ENCODE measurements at places on chromosomes 13 and 19.

- no peak for DNase-seq
Observed at GRCh38 chr13:25300861-25301346, 521 bp upstream of the NUP58 start.

- no peak for DNase-seq
Observed at GRCh38 chr13:60412909-60413616, 16.0 kb downstream of the TDRD3 start.

- no peak for DNase-seq
Observed at GRCh38 chr19:45503909-45504308, 3.4 kb upstream of the VASP start.

DNA sequence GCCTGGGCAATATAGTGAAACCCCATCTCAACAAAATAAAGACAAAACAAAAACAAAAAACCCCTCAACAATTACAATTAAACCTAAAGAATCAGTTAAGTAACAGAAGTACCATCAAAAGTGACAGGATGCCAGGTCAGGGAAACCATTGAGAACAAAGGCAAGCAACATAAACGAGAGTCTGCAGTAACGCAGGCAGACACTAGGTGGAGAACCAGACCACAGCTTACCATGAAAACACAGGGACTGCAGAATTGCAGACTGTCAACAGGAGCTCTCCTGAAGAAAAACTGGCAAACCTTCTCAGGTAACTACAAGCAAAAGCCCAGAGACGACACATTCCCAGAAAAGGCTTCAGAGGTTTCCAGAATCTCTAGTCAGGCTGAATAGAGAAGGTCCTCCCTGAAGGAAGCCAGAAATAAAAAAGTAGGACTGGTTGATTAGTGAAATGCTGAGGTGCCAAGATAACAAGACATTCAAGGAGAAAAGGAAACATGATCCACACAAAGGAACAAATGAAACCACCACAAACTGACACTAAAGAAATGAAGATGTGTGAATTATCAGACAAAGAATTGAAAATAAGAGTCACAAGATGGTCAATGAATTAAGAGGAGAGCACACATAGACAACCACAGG lies 2.2 kb upstream of the ZNF665 start:
- DNase-seq, result peak; percentile 77

DNA sequence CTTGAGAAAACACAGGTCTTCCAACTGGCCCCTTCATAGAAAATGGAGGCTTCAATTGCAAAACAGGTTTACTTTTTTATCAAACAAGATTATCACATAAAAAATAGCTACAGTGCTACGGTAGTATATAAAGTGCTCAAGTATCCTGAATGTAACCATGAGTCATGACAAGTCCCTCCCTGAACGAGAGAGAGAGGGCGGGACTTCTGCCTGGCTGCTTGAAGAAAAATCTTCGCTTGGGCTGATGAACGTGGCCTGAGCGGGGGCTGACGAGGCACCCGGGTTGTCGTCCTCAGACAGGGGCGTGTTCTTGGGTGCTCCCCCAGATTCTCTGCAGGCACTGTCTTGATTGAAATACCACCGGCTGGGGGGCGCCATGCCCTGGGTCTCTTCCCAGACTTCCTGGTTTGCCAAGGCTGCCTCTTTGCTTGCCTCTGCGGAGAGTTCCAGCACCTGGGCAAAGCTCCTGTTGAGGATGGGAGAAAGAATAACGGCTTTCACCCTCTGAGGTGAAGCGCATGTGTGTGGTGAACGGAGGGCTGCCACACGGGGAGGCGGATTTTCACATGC lies 23.2 kb upstream of the CPAMD8 start:
- DNase-seq, result no peak

- DNase-seq, result no peak
Observed at GRCh38 chr13:60509601-60510386, 112.8 kb downstream of the TDRD3 start.

- no peak for DNase-seq
Observed at GRCh38 chr19:42216653-42217519, 591 bp downstream of the DEDD2 start.

GRCh38 chr19:6712692-6713670 lies 7.5 kb downstream of the C3 start:
- DNase-seq, result no peak

- no peak for DNase-seq
Observed at GRCh38 chr19:28401739-28402424, 811.1 kb downstream of the UQCRFS1 start.

DNA sequence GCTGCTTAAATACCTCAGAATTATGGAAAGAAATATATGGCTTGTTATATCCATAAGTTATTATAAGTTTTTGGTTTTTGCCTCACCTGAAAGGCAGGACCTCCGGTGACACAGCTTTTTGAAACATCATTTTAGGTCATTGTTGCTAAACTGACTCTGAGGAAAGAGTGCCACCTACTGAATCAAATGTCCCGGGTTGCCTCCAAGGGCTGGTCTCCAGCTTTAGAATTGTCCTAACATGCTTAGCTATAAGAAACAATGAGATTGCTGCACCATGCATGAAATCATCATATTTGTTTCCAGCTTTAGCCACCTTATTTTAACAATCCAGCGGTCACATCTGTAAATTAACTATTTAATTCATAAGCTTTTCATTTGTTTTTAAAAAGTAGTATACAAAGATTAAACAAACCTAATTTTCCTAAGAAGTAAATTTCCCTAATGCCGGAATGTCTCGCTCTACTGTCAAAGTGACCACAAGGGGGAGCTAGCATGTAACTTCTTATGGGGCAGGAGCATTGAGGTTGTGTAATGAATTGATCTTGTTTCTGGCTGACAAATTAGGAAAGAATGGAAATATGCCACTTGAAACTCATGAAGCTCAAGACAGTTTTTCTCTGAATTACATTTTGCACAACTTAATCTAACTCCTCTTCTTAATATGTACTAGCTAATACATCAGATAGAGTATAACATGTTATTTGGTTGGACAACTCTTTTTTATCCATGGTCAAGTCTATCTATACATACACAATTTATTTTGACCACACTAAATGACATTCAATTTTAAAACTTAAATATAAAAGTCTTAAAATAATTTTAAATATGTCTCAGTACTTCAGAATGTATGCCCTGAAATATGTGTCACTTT lies 6.7 kb upstream of the PCDH17 start:
- peak; percentile 11 for DNase-seq

- DNase-seq, result no peak
Observed at GRCh38 chr13:31385540-31385939, 185.8 kb downstream of the B3GLCT start.

- no peak for DNase-seq
Observed at GRCh38 chr13:66969291-66969690, 260.8 kb downstream of the PCDH9 start.

DNA sequence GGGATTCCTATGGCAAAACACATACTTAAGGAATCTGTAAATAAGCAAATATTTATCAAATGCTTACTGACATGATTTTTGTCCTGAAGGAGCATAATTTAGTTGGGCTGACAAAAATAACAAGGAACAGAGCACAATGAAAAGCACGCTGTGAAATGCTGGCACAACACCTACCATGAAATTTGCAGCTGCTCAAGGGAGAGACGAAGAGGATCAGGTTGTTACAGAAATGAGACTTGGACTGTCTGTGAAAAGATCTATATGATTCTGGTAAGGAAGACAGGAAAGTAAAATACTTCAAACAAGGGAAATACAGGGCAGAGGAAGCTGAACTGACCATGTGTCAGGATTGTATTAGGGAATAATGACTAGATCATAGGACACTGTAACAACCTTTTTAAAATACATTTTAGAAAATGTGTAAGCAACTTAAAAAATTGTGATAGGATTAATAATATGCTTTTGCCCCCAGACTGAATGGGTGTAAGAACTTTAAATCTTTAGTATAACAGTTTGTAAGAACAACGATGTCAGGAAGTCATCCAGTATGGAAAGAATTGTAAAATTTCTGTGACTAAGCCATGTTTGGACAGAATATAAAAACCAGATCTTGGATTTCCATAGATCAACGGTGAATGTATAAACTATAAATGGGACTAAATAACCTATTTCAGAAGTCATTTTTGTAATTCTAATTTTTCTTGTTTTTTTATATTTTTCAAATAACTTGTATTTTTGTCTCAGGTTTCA lies 1556.0 kb downstream of the EFNB2 start:
- DNase-seq, result no peak

DNA sequence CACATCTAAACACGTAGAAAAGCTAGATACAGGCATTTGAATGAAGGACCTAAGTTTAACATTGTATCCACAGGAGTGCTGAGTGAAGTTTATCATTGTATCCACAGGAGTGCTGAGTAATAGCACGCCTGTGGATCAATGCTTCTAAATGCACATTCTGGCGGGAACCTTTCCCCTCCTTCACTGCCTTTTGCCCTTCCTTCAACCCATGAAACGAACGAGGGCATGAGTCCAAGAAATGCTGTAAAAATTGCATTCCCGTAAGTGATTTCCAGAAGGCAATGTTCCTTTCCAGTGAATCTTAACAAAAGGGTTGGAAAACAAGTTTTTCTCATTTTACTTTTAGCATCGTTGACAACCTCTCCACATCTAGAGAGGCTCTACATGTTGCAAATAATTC lies 88.1 kb downstream of the ZDHHC20 start:
- DNase-seq, result no peak

GRCh38 chr13:27960362-27961226 lies 8.5 kb downstream of the CDX2 start:
- peak; percentile 10 for DNase-seq

DNA sequence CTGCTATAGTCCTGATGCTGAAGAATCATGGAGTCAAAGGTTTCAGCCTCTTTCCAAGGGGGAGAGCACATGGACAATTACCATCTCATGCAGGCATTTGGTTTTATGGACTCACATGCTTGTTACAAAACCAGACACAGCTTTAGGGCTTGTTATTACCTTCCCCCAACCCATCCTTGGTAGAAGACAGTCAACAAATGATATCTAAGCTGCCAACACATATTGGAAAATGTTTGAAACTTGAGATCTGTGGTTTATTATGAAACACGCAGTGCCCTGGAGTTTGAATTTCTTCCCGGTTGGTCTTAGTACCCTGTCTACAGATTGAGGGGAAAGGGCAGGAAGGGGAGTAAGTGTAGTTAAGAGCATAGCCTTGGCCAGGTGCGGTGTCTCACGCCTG lies 12.5 kb upstream of the CYP2A6 start:
- no peak for DNase-seq

DNA sequence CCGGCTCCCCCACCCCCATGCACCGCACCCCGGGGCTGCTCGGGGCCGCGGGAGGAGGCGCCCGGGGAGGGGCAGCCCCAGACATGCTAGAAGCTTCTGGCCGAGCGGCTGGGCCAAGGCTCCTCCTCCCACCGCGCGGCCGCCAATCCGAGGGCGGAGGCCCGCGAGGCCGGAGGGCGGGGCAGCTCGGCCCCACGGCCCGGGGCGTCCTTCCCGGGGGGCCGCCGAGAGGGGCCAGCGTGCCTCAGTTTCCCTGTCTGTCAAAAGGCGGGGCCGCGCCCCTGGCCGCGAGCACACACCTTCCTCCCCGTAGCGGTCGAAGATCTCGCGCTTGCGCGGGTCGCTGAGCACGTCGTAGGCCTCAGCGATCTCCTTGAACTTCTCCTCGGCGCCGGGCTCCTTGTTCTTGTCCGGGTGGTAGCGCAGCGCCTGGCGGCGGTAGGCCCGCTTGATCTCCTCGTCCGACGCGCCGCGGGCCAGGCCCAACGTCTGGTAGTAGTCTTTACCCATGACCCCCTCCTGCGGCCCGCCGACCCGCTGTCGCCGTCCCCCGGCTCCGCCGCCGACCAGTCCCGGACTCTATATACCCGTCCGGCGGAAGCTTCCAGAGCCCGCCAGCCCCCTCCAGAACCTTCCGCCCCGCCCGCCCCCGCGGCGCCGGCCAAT lies at the start of gene DNAJB1:
TSS of gene DNAJB1 (minus strand) at position 558 of the 666 bp plus-strand sequence. CDS start at position 510, 48 bp downstream.
- DNase-seq, result peak; percentile 40

- DNase-seq, result no peak
Observed at GRCh38 chr19:32448026-32448425, 42.5 kb downstream of the DPY19L3 start.
